ENCODE measurements at places on chromosomes 12 and 14.

DNA sequence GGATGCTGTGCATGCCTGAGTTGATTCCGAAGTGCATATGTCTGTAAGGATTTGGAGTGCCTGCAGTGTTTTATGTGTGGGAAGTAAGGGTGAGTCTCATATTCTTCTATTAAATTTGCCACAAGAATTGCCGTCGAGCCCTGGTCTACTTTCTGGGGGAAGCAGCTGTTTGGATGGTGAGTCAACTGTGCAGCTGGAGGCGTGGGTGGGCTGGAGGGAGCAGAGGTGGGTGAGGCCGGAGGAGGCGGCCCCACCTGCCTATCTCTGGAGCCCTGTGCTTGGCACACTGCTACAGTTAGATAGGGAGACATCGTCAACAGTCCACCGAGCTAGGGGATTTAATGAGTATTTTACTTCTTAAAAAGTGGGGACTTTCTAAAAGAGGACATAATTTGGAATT lies 9.7 kb downstream of the GLRX5 start:
- no peak for DNase-seq

DNA sequence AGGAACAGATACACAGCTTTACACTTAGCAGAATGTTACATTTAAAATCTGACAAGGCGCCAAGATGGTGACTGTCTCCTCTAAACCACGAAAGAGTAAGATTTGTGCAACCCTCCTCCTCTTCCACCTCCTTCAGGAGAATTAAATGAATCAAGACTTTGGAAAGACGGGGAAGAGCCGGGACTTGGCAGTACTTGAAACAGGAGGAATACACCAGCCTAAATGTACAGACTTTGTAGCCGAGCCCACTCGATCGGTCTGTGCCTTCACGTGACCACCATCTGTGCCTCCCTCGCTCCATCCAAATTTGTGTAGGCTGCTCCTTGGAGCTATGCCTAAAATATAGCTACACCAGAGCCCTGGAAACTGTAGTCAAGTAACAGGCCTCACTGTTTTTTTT lies 38.3 kb downstream of the SSPN start:
- no peak for DNase-seq

DNA sequence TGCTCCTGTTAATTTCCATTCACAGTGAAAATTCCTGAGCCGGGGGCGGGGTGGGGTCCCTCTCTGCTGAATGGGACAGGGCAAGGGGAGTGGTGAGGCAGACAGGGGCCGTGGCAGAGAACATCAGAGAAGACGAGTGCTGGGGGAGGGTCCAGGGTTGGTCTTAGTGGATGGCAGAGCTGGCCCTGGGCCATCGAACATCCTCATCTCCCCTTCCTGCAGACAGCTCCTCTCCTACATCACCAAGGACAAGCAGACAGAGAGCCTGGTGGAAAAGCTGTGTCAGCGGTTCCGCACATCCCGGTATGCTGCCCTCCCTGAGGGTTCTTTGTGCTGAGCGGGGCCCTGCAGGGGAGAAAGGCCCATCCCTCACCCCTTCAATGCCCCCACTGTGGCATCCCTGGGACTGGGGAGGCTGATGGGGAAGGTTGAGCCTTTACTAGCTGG lies 5.0 kb upstream of the GAPDH start:
- no peak for DNase-seq

GRCh38 chr12:53749986-53750811 lies 1.6 kb downstream of the CISTR start:
- DNase-seq = no peak

- DNase-seq = no peak
Measured at GRCh38 chr12:92675092-92675865, 27.5 kb upstream of the PLEKHG7 start.

- no peak for DNase-seq
Measured at GRCh38 chr14:86501611-86502010, 971.7 kb downstream of the FLRT2 start.

GRCh38 chr14:79704041-79704807 lies 507.1 kb downstream of the DIO2 start:
- no peak for DNase-seq

- no peak for DNase-seq
Measured at GRCh38 chr14:20489093-20489994, 16.0 kb upstream of the RNASE10 start.

- peak; percentile 60 for DNase-seq
Measured at GRCh38 chr12:89470741-89471509, 53.7 kb downstream of the GALNT4 start.

- DNase-seq = peak; percentile 53
Measured at GRCh38 chr14:67480011-67480410, 8.5 kb downstream of the TMEM229B start.

DNA sequence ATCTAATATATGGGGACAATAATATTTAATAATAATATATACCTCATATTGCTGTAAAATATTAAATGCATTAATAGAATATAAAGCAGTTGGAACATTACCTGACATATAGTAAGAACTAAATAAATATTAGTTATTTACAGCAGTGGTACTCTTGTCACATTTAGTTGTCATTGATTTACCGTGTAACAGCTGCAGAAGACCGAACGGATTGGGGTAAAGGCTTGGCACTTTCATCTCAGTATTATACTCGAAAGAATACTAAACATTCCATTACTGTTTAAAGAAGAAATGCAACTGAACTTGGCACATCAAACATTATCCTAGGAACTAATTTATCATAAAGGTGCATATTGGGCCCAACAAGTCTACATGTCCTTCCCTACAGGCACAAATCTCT lies 61.1 kb downstream of the ITPR2 start:
- no peak for DNase-seq

GRCh38 chr12:105454688-105455087 lies 124.2 kb downstream of the C12orf75 start:
- no peak for DNase-seq

GRCh38 chr12:30757316-30757715 lies 2.6 kb upstream of the CAPRIN2 start:
- DNase-seq = no peak

DNA sequence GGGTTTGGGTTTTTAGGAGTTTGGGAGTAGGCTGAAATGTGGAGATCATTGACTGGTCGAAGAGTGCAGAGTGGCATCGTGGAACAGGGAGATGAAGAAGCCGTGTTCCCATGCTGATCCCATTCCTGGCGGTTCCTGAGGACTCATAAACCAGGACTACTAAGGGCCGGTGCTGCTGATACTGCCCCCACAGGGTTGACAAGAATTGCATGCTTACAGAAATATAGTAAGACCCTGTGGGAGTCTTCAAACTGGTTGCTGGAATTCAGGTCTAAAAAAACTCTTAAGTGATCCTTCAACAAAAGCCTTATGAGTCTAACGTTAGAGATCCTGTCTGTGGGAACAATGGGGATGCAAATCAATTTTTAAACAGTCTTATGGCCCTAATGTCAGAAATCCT lies 64.0 kb upstream of the ARHGAP5 start:
- peak; percentile 4 for DNase-seq

DNA sequence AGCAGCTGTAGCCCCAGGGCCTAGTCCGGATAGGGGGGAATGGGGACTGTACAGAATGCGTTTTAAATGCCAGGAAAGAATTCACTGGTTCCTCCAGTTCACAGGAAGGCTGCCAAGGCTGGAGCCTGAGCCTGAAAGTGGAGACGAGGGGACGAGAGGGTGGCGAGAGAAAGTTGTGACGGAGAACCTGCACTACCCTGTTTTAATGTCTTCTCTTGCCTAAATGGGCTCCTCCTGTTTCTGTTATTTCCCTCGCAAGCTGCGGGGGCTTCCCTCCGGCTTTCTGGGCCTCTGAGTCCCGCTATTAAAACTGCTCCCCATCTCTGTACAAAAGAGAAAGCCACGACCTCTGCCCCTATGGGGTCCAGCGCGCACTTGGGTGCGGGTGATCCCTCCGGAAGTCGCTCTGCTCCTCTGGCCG lies 4.5 kb downstream of the C1QL4 start:
- no peak for DNase-seq

DNA sequence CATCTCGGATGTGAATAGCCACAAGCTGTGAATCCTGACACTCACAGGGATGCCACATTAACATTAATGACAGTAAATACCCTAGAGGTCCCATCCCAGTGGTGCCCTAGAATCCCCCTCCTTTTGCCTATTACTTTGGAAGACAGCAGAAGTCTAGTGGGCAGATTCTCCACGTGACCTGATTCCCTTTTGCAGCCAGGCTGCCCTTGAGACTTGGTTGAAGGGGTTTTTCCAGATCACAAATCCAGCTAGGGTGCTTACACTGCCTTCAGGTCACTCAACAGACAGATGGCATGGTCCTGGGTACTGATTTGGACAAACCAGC lies 8.7 kb downstream of the HDAC7 start:
- no peak for DNase-seq

DNA sequence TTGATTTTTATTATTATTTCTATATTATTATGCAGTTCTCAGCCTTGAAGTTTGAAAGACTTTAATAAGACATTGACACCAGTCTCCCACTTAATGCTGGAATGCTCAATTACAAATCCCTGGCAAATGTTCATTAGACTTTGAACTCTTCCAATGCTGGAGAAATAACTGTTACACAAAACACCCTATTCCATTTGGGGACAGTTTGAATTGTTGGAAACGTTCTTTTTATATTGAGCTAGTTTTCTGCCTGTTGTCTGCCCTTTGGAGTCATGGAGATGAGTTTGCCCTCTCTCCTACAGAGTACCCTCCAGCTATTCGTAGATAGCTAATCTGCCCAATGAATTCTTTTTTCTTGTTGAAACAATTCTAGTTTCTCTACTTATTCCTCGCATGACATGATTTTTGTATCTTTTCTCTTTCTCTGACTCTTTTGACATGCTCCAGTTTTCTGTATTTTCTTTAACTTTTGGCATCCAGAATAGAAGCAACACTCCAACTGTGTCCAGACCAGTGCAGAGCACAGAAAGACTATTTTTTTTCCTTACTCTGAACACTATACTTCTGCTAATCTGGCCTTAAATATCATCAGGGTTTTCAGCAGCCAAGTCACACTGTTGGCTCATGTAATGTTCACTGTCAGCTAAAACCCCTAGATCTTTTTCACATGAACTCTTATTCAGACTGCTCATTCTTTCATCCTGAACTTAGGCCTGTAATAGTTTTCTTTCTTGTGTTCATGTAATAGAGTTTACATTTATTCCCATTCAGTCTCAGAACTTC lies 379.3 kb downstream of the RAD51B start:
- DNase-seq = no peak

DNA sequence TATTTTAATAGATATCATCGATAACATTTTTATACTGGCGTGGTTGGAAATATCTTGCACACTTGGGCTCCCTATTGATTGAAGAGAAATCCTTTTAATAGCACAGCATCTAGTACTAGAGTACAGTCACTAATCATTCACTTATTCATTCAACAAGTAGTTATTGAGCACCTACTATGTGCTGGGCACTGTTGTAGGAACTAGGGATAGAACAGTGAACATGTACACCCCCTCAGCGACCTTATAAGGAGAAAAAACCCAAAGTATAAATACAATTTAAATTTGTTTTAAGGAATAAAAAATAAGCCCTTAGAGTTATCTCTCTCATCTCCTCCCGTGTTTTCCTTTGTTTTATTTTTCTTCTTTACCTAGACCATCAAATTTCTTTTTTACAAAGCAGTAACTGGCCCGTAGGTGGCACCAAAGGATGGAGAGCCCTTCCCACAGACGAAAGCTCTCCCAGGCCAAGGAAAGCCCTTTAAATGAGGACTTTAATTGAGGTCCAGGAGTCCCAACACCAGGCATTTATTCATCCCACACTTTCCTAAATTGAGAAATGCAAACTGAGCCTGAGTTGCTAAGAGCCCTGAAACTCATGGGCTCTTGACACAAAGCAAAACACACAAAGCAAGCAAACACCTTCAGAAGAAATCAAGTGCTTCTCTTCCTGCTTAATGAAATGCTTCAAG lies 29.0 kb downstream of the PEBP1 start:
- peak; percentile 3 for DNase-seq

GRCh38 chr14:78933166-78933565 lies 763.0 kb downstream of the NRXN3 start:
- DNase-seq = no peak

- no peak for DNase-seq
Measured at GRCh38 chr14:69262516-69262915, 2.6 kb downstream of the GALNT16 start.

DNA sequence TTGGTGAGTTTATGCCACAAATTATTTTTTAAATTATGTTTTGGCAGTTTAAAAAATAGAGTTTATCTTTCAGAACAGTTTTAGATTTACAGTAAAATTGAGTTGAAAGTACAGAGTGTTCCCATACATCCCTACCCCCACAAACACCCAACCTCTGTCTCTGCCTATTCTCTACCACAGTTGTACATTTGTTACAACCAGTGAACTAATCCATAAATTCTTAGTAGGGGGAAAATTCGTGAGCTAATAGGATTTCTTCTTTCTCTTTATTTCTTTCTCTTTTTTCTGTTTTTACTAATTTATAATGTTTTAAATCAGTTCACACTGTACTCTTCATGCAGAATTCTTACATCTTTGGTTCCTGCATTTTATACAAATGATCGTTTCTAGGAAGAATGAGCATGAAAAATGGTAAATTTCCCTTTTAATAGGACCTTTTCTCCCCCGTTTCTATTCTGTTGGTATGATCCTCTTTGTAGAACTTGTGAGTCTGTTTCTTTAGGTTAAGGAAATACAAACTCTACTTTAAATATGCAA lies 56.7 kb downstream of the MIPOL1 start:
- DNase-seq = no peak

- DNase-seq = peak; percentile 24
Measured at GRCh38 chr14:69153873-69154270, 953 bp upstream of the DCAF5 start.

GRCh38 chr12:13788626-13789025 lies 192.8 kb downstream of the GRIN2B start:
- no peak for DNase-seq

DNA sequence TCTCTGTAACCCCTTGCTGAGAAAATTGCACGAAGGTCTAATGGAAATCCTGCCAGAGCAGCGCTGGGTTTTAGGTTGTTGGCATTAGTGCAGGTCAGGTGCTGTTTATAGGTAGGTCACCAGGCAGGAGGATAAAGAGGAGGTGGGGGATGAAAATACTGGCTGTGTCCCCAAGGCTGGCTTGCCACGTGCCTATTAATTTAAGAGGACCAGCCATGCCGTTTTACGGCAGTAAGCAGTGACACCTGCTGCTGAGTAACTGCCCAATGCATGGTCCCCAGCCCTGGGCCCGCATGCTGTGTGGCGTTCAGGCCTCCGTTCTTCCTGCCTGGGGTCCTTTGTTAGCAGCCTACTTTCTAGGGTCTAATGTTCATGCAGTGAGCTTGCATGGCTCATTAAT lies 67.2 kb downstream of the WDR20 start:
- peak; percentile 81 for DNase-seq

DNA sequence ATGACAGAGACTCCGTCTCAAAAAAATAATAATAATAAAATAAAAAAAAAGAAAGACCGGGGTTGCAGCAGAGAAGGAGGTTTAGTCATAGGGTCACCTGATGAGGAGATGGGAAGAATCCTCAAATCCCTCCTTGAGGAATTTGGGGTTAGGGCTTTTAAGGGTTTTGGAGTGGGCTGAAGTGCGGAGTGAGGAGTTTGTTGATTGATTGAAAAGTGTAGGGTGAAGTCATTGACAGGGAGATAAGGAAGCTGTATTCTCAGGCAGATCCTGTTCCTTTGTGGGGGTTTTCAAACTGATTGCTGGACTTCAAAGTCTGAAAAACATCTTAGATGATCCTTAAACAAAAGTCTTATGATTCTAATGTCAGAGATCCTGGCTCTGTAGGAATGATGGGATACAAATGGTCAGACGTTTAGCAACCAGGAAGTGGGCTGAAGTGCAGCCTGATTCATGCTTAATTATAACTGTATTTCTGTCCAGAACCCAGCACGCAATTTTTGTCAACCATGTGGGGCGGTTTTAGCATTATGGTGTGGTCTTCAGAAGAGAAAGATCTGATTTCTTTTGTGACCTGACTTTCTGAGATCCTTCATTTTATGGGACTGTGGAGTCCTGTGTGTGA lies 16.0 kb downstream of the FNTB start:
- no peak for DNase-seq

- DNase-seq = no peak
Measured at GRCh38 chr12:22453511-22453910, 90.8 kb downstream of the C2CD5 start.

Measured in NCI-H146 (cell line).